Left lung (tissue), 14 donors: ENCODE measurements at places on chromosomes 11 and 22. TPM values are rescaled to one million over a fixed set of nuclear protein-coding genes. Genes with fewer than 3 reads are reported as not detected.

Gene ZFP91
- 53.8 TPM for polyA plus RNA-seq

DNA sequence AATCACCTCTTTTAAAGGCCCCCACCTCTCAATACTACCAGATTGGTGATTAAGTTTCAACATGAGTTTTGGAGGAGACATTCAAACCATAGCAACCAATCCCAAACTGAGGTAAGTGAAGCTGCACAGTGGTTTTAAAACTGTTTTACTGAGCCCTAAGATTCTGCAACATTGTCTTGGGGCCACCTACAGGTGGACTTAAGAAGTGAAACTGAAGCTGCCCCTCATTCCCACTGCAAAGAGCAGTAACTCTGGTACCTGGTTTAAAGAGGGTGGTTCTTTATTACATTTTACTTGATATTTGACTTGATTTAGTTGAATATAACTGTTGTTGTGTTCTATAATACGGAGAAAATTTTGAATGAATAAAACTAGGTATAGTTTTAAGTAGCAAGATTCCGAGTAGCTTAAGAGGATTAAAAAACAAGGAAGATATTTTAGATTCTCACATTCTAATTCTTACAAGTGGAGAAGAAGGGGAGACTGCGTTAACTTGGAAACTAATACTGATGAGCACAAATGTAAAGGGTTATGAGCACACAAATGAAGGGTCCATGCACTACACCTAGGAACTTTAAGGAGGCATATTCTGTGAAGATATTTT, 26.7 kb downstream of the SYT9 start:
- no peaks in the 10 kb centered on the region for H3K4me1 ChIP-seq
- DNase-seq = peak; percentile 21
- H3K27ac ChIP-seq = no peak overlapping the region
- H3K27me3 ChIP-seq = no peaks in the 10 kb centered on the region
- H3K4me3 ChIP-seq = no peak overlapping the region

DNA sequence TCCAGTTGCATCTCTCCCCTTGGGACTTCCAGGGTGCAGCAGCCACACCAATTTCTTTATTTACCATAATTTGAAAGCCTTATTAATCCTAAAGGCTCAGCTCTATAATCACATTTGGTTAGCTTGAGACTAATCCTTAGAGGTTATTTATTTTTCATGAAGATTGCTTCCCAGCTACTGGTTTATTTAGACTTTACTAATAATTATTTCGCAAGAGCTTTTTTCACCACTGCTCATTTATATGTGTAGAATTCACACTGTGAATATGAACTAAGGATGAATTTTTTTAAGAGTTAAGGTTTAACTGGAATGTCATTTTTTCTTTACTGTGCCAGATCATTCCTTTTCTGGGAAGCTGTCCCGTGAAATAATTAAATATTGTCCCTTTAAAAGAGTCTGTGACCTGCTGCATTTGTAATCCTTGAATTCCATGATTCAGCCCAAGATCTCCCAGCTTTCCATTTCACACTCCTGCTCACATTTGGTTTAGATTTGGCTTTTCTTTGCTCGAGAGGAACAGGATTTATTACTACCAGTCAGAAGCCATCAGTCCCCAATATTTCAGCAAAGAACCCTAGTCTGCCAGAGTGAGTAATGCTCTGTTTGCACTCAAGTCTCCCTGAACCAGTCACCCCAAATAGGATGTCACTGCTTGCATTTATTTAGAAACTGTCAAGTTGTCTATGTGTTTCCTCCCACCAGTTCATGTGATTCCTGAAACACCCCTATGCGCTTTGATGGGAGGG, 4.4 kb upstream of the CD44 start:
- no peak for DNase-seq
- H3K27ac ChIP-seq = no peak overlapping the region
- no peaks in the 10 kb centered on the region for H3K27me3 ChIP-seq
- H3K4me3 ChIP-seq = no peak overlapping the region

DNA sequence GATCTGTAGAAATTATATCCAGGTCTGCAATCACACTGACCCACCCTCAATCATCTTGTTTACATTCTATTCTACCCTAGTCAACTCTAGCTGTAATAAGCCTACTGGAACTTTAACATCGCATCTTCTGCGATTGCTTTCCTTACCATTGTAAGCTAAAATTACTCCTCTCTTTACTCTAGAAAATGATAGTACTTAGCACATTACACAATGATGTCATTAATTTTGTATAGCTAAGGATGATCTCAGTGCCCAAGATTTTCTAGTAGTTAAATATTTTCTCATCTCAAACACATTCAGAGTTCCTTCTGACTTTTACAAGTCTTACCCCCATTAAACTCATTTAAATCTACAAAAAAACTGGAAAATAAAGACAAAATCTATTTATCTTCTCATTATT, 39.6 kb upstream of the CTSC start:
- no peaks in the 10 kb centered on the region for H3K27me3 ChIP-seq
- no peak overlapping the region for H3K27ac ChIP-seq
- H3K4me3 ChIP-seq = no peak overlapping the region
- DNase-seq = no peak
- H3K36me3 ChIP-seq = no peaks in the 10 kb centered on the region
